ENCODE measurements at places on chromosomes 5 and 9.

- DNase-seq: peak; percentile 8
These were observed 23.9 kb upstream of the SAP30L start for GRCh38 chr5:154421868-154422267.

DNA sequence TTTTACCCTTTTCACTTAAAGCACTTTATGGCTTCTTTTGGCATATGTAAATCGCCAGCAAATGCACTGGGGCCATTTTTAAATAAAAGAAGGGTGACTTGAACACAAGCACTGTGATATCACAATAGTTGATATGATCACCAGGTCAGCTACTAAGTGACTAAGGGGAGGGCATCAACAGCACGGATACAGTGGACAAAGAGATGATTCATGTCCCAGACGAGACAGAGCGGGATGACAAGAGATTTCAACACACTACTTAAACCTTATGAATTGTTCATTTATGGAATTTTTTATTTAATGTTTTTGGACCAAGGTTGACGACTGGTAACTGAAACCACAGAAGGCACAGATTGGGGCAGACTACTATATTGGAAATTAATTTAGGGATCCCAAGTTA, 54.1 kb downstream of the RORB start:
- DNase-seq: no peak

DNA sequence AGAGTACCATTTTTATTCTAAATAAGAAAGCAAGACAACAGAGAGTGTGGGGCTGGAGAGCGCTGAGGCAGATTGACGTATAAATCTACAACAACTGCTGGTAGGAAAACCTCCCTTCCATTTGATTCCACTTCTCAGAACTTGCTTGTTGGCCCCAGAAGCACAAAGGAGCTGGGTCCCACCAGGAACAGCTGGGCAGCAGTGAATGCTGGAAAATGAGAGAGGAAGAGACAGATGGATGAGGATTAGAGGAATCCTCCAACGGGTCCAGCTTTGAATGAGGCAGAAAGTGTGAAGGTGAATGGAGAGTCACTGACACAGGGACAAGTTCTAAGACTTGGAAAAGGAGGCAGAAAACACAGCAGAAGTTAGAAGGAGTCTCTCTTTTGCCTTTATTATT, 14.8 kb downstream of the TAS2R1 start:
- no peak for DNase-seq

DNA sequence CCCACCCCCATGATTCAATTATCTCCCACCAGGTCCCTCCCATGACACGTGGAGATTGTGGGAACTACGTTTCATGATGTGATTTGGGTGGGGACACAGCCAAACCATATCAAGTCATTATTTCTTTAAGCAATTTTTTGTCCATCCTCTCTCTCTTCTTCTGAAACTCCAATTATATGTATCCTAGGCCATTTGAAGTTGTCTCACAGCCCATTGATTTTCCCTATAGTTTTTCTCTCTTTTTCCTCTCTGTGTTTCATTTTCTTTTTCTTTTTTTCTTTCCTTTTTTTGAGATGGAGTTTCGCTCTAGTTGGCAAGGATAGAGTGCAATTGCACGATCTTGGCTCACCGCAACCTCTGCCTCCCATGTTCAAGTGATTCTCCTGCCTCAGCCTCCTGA, 101.9 kb upstream of the CXCL14 start:
- no peak for DNase-seq

DNA sequence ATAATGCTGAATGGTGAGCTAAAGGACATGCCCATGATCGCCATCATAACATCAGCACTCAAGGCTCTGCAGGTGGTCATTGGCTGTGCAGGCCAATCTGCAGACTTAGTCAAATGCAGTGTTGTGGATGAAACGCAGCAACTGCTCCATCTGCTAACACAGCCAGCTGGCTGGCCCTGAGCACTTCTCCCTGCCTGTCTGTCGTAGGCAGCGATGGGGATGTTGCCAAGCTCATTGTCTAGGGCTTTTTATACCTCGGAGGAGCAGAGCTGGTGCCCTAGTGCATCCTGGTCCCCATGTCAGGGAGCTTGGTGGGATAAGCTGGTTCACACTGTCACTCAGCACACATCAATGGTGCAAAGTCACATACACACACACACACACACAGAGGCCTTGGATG, 189.4 kb downstream of the TENT4A start:
- DNase-seq: no peak

DNA sequence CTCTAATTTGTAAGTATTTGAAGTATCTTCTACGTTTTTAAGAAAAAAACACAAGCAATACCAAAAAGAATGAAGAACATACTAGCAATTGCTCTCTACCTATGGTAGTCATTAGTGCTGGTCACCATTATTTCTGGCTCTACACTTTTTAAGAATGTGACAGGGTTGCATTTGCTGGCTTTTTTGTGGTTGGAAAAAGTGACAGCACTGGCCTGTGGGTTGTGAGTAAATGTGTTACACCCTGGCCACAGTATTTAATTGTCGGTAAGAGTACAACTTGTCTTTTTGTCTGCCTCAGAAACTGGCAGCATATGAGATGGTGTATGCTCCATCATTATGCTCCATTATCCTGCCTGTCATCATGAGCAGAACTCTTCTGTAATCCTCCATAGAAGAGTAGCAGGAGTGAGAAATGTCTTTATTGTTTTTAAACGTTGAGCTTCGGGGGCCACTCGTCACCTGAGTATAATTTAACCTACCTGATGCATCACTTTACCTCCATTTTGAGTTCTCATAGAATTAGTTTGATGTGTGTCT, 449.8 kb downstream of the ISL1 start:
- no peak for DNase-seq

- DNase-seq: no peak
These were observed 221.7 kb downstream of the ZNF608 start for GRCh38 chr5:124524552-124525232.

GRCh38 chr5:134651531-134651930, 2.9 kb downstream of the SEC24A start:
- no peak for DNase-seq

DNA sequence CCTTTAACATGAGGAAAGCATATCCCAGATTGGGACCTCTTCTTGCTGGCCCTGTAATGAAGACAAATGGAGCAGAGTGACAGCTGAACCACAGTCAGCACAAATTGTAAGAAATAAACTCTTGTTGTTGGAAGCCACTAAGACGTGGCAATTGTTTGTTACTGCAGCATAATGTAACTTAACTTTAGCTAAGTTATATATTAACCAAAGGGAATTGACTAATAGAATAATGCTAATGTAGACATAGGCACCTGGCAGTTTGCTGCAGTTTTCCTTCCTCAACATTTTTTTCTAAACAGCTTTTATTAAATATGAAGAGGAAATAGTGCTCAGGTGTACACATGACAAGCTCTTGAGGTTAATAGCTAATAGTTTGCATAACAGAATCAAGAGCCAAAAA, 300.7 kb upstream of the SLC30A5 start:
- DNase-seq: no peak

DNA sequence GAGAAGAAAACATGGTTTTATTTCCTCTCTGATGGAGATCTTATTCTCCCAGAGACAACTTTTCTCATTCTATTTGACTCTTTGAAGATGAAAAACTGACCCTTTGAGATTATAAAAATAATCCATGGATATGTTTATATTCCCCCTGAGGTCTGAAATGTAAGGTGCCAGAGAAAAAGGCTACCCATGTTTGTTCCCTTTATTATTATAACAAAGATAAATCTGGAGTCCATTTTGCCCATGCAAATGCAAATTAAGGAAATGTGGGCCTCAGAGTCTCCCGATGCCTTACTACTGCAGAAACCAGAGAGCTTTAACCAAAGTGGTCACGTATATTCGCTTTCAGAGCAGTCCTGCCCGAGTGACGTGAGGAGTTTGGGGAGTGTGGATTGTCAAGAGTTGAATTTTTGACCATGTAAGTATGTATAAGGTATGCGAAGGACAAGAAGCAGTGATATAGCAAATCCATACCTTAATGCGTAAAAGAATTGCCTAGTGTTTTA, 312.5 kb downstream of the RASEF start:
- DNase-seq: no peak

GRCh38 chr5:81950996-81951395, 20.8 kb upstream of the ATG10 start:
- DNase-seq: no peak

DNA sequence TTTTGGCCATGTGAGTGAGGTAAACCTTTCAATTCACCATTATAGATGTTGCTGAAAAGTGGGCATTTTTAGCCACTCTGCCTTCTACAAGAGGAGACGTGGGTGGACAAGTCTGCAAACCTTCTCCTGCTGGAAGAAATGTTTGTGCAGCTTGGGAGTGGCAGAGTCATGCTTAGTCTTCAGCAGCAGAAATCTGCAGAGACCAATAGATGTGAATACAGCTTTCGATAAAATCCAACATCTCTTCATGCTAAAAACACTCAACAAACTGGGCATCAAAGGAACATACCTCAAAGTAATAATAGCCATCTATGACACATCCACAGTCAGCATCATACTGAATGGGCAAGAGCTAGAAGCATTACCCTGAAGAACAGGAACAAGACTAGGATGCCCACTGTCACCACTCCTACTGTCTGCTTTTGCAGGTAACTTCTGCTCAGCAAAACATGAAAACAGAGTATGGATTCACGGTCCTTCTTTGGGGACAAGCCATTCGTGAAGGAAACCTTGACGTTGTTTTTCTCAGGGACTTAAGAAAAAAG, 91.3 kb downstream of the RALGPS1 start:
- DNase-seq: no peak

DNA sequence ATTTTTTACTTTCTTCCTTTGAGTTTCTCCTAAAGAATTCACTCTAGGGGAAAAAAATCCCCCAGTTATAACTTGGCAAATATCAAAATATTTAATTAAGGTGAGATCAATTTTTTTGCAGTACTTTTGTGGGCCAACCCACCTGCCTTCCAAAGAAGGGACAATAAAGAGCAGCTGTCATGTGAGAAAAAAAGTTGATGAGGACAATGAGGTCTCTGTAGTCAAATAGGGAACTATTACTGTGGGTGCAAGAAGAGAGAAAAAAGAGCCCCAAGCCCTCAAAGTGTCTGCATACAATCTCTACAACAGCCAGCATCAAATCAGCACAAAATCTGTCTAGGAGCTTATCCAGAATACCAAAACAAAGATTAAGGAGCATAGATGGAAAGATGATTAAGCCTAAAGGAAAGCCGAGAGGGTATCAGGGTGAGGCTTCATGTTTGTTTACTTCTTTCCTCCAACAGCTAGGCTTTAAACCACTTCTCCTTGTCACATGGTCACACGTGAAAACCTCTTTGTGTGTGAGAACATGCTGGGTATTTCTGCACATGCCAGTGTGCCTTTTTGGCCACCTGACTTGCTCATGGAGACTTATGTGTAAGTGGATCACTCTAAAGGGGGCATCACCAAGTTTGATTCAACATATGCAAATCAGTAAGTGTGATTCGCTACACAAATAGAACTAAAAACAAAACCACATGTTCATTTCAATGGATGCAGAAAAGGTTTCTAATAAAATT, 19.2 kb upstream of the FYB1 start:
- no peak for DNase-seq

- no peak for DNase-seq
These were observed 15.7 kb upstream of the KCNN2 start for GRCh38 chr5:114346181-114346580.

GRCh38 chr9:99595796-99596195, 225.9 kb upstream of the NR4A3 start:
- peak; percentile 97 for DNase-seq

DNA sequence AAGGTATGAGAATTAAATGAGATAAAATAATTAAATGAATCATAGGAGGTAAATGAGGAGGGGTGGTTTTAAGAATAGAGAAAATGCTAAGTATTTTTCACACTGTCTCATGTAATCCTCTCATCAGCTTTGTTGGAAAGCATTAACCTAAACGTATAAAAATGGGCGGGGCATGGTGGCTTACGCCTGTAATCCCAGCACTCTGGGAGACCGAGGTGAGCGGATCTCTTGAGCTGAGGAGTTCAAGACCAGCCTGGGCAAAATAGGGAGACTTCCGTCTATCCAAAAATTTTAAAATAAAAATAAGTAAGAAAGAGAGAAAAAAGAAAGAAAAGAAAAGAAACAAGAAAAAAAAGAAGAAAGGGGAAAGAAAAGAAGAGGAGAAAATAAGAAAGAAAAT, 1.9 kb upstream of the RFK start:
- no peak for DNase-seq

GRCh38 chr5:50441493-50441955, 436 bp upstream of the EMB start:
- DNase-seq: no peak

DNA sequence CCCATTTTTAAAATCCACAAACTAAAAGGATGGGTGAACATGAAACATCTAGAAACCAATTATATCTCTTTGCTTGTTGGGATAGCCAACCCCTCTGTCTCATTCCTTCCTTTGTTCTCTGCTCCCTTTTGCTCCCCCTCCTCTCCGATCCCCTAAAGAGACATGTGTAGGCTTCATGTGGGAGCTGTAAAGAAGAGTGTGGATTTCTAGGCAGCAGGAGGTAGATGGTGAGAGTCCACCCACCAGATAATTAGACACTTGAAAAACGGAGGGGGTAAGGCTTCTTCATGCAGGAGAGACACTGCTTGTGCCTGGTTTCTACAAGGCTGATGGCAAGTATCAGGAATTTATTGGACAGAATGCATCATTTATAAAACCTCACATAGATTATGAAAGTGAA, 27.3 kb upstream of the CFAP157 start:
- no peak for DNase-seq

GRCh38 chr5:1172670-1173404, 28.6 kb upstream of the SLC6A19 start:
- no peak for DNase-seq

- peak; percentile 1 for DNase-seq
These were observed 50.6 kb downstream of the TGFBI start for GRCh38 chr5:136079195-136079985.

DNA sequence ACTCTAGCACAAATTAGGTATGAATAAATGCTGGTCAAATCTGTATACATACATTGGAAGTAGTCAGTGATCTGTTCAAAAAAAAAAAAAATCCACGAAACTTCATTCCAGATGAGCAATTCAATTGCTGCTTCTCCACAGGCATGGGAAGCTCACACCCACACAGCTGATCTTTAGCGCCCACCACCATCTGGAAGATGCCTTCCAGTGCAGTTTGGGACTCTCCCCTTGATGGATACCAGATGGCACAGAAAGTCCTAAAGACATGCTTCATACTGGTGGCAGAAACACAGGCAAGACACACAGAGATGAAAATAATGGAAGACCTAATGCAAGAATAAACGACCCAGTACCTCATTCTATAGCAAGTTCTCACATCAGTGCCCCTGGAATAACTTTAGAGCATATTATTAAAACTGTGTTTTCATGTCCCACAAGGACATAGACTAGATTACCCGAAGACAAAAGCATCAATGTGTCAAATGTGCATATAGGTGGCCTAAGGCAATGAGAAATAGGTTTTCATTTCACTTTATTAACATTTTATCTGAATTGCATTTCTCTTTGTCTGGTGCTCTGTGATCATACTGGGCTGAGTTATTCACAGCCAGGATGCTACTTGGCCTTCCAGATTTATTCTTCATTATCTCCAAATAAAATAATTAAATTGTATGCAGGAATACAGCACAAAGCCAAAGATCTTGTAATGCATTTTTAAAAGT, 135.4 kb upstream of the TAS2R1 start:
- no peak for DNase-seq

- peak; percentile 87 for DNase-seq
These were observed 16.0 kb downstream of the TRMO start for GRCh38 chr9:97906236-97906831.

GRCh38 chr9:76657265-76657664, 107.0 kb upstream of the PCA3 start:
- no peak for DNase-seq

- DNase-seq: no peak
These were observed 990.4 kb downstream of the EFNA5 start for GRCh38 chr5:106680330-106680729.

GRCh38 chr5:149166591-149167100, 25.4 kb downstream of the ABLIM3 start:
- no peak for DNase-seq
